ENCODE measurements at places on chromosomes 6 and 20.

GRCh38 chr6:26311012-26311384, 54.0 kb upstream of the BTN3A2 start:
- DNase-seq = no peak

DNA sequence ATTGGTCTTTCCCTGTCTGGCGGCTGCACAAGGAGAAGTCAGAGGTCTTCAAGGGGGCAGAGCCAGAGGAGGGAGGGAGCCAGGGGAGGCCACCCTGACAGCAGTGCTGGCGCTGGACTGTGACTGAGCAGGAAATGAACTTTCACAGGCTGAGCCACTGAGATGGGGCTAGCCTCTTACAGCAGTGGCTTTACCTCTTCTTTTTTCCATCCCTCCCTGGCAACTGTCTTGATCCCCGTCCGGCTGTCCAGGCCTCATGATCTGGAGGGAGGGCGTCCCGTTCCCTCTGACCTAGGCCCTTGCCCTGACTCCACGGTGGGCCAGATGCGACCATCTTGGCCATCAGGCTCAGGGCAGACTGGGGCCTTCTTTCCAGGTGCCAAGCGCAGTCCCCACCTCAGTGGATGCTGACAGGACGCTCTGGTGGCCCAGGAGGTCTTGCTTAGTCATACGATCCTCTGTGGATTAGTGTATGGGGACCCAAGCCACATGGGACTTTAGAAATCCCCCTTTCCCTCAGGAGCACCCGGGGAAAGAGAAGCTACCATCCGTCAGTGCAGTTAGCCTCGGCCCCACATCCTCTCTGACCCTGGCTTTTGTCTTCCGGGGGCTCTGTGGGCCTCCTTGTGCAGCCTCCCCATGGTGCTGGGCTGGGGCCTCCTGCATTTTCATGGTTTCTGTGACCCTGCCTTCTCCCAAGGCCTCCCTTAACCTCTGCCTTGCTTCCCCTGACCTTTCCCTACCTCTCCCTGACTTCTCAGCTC, 57.4 kb upstream of the CCDC167 start:
- DNase-seq = no peak

DNA sequence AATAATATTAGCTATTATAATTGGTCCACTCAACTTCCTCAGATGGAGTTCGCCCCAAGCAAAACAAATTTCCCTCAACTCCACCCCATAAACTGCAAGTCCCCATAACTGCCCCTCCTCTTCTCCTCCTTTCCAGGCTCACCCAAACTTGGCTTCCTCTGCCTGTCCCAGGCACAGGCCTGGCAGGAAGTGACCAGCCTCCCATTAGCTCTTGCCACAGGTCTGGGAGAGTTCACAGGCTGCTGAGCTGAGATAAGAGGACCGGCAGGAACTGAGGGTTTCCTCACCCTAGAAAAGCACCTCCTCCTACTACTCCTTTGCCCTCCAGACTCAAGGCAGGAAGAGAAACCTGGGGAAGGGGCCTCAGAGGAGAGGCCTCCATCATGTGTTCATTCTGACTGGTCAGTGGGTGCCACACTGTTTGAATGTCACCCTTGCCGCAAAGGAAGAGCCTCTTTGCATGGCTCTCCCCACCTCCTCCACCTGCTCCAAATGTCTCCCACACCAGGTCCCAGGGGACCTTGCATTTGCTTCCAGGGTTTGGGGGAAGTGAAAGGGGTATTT, 24.5 kb upstream of the SMIM29 start:
- no peak for DNase-seq

- DNase-seq = no peak
Measured at GRCh38 chr20:52410182-52410647, 218.6 kb upstream of the ZFP64 start.

DNA sequence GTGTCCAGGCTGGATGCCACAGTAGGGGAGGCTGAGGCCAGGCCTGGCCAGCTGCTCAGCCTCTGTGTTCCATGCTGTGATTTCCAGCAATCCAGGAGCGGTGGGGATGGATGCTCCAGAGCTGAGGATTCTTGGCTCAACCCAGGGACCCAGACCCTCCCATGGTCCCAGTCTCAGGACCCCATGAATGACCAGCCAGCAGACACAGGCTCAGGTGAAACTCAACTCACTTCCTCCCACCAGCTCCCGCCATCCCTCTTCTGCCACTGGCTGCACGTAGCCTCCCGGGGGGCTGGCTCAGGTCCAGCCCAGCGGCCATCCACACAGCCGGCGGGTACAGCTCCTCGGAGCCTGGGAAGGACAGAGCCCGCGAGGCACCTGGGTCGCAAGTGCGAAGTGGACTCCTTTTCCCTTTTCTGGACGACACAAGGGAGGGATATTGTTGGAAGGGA, 54.5 kb upstream of the DACT2 start:
- no peak for DNase-seq

GRCh38 chr6:152554851-152555250, 82.3 kb downstream of the SYNE1 start:
- no peak for DNase-seq

DNA sequence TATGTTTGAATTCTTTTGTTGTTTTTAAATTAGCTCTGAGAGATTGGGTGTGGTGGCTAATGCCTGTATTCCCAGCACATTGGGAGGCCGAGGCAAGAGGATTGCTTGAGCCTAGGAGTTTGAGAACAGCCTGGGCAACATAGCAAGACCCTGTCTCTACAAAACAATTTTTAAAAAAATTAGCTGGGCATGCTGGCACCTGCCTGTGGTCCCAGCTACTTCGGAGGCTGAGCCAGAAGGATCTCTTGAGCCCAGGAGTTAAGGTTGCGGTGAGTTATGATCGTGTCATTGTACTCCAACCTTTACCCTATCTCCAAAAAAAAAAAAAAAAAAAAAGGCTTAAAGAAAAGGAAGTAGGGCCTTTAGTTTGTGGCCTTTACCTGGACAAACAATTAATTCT, 22.9 kb downstream of the DHX35 start:
- DNase-seq = no peak

DNA sequence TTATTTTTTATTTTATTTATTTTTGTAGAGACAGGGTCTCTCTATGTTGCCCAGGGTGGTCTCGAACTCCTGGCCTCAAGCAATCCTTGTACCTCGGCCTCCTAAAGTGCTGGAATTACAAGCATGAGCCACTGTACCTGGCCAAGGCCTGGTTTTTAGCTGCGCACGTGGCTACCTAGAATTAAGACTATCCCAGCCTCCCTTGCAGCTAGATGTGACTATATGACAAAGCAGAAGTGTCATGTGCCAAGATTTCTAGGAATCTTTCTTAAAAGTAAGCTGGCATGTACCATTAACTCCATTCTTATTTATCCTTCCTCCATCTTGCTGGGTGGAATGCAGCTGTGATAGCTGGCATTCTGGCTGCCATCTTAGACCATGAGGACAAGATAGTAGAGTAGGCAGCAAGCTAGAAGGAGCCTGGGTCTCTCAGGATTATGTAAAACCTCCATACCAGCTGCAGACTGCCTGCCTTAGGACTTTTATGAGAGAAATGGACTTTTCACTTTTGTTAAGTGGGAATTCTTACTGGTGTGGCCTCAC, 2.1 kb upstream of the SPDEF start:
- no peak for DNase-seq

DNA sequence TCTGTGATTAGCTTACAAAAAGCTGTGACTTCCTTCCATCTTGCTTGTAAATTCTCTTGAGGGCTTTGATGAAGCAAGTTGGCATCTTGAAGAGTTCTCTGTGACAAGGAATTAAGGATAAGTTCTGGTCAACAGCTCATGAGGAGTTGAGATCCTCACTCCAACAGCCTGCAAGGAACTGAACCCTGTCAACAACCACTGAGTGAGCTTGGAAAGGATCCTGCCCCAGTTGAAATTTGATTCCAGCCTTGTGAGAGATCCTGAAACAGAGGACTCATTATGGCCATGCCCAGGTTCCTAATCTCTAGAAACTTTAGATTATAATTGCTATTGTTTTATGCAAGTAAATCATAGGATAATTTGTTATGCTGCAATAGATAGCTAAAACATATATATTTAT, 133.7 kb downstream of the PTCHD4 start:
- no peak for DNase-seq

DNA sequence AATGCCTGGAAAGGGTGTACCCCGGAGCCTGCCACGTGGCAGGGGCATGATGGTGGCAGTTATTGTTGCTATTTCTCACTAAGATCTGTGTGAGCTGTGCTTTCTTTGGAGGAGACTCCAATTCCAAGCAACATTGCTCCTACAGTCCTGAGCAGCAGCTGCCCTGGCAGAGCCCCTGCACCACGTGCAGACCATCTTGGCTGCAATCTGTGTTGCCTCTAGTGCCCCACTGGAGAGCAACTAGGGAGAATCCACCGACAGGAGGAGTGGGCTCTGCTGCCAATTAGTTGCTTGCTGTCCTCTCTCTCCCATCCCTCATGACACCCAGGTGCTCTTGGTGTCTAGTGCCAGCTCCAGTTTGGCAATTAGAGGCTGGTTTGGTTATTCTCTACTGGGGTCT, 116.0 kb downstream of the PXDC1 start:
- DNase-seq = no peak

GRCh38 chr6:30781743-30782424, 37.5 kb upstream of the IER3 start:
- peak; percentile 97 for DNase-seq

DNA sequence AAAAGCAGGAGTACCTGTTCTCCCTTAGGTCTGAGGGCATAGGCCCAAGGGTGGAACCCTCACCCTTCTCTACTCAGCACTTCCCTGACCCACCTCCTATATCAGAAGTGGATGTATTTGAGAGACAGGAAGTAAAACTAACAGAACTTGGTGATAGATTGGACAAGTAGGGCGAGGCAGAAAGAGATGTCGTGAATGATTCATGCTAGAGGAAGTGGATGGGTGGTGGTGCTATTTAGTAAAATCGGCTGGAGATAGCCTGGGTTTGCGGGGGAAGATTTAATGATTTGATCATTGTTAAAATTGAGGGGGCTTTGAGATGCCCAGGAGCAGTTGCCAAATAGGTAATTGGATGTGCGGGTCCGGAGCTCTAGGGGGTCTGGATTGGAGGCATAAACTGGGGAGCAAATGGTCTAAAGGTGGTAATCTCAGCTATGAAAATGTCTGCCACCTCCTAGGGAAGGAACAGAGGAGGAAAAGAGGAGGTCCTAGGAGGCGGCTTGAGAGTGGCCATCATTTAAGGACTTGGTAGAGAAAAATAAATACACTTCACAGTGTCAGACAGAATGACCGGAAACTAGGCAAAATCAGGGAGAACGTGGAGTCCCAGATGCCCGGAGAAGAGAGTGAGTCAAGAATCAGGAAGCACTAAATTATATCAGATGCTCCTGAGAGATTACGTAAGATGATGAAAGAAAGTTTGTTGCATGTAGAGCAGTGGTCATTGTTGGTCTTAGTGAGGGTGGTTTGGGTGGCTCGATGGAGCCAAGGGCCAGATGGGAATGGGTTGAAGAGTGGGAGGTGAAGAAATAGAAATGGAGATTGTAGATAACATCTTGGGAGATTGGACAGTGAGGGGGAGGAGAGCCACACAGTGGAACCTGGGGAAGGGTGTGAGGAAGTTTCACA, 142.0 kb downstream of the CEP57L1 start:
- no peak for DNase-seq

DNA sequence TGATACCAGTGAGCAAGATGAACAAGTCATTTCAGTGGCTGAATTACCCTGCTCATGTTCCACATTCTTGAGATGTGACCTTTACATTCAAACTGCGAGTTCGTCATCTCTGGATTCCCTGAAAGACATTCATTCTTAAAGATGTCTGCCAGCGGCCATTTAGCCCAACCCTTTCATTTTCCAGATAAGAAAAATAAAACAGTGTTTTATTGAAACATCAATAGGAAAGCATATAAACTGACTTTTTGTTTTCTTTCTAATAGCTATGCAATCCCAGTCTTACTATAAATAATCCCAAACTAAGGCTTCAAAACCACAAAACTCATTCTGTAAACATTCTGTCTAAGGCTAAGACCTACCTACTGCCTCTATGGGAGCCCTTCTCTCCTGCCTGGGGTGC, 134.0 kb downstream of the SAMD5 start:
- DNase-seq = no peak

GRCh38 chr20:46202766-46203509, 84.8 kb downstream of the CD40 start:
- DNase-seq = no peak

- DNase-seq = no peak
Measured at GRCh38 chr6:78607189-78607588, 260.2 kb upstream of the IRAK1BP1 start.

- DNase-seq = no peak
Measured at GRCh38 chr6:25130518-25130917, 148.7 kb upstream of the CARMIL1 start.

- DNase-seq = no peak
Measured at GRCh38 chr20:6954219-6954618, 186.7 kb downstream of the BMP2 start.

GRCh38 chr6:73923905-73924485, 228.0 kb downstream of the CD109 start:
- DNase-seq = no peak

DNA sequence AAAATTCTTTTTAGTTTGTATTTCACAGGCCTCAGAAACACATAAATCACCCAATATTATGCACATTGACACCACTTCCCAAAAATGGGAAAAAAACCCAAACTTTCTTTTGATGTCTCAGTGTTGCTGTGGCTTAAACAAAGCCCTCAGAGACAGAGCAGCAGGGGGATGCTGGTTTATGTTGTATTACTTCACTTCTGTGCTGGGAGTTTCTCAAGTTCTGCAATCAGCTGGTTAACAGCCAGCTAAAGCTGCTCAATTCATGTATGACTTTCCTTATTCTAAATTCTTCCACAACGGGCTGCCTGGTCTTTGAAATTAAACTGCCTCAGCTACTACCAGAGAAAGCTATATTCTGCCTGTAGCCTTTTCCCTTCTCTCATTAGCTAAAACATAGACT, 5.6 kb downstream of the FILIP1 start:
- no peak for DNase-seq

- no peak for DNase-seq
Measured at GRCh38 chr6:168083514-168083885, 4.5 kb upstream of the FRMD1 start.

- no peak for DNase-seq
Measured at GRCh38 chr20:3326779-3327521, 80.5 kb downstream of the DNAAF9 start.

DNA sequence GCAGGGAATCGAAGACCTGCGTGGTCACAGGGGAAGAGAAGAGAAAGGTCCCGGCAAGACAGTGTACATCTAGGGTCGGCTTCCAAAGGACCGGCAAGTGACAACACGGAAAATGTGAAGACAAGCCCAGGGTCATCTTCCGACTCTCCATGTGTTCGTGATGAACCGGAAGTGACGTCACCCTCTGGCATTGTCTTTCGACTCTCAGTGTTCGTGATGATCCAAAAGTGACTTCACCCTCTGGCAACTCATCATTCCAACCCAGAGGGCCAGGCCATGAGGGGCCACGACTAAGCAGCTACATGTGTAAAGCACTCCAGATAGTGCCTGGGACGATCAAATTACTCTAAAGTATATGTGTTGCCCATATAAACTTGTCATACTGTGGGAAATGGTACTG, 290.8 kb downstream of the THBS2 start:
- DNase-seq = no peak

DNA sequence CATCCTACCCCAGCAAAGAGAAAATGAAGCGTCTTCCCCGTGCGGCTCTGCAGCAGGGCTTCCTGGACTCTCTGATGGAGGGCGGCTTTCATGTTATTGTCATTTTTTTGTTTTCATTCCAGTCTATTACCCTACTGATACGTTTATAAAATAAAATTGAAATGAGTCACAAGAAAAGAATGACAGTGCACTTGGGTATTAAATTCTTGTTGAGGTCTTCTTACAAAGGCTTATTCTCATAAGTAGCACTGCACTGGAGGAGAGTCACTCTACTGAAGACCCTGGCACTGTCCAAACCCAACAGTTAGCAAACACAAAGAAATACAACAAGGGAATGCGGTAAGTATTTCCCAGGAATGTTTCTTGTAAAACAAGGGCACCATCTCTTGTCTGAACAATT, 379.3 kb downstream of the MAFB start:
- DNase-seq = no peak

GRCh38 chr6:160412993-160413392, 64.8 kb downstream of the SLC22A3 start:
- DNase-seq = no peak

Data from RWPE2 (cell line).